COR-L47 (cell line): ENCODE measurements at places on chromosomes 2 and 18.

DNA sequence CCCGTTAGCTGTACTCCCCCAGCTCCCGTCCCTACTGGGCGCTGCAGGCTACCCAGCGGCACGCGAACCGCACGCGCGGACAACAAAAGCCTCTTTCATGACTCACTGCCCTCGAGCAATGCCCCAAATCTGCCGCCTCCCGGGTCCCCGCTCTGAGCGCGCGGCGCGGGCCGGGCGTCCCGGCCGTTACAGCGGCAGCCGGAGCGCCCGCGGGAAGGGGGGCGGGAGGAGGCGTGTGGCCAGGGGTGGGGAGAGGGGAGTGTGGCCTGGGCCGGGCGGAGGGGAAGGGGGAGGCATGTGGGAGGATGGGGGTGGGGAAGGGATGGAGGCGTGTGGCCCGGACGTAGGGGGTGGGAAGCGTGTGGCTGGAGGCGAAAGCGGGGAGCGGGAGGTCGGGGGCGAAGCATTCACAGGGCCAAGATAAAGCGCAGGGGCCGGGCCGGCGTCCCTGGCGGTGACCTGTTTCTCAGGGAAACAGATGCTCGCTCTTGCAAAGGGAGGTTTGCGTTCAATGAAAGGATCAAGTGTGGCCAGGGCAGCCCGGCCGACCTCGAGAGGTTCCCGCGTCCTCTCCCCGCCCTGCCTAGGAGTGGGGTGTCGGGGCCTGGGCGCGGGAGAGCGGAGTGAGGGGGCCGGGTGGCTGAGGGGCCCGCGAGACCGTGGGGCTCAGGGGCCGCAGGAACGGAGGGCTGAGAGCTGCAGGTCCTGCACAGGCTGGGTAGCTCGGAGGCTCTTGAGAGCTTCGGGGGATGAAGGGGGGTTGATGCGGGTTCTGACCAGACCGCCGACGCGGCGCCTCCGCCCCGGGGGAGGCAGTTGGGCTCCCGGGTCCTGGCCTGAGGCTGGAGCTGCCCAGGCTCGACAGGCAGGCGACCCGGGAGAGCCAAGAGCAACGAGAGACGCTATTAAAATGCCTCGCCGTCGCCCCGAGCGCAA is 3.5 kb upstream of the NEUROD1 start:
- no peak for DNase-seq

GRCh38 chr2:219951099-219951498 is 323.7 kb downstream of the SLC4A3 start:
- no peak for DNase-seq

DNA sequence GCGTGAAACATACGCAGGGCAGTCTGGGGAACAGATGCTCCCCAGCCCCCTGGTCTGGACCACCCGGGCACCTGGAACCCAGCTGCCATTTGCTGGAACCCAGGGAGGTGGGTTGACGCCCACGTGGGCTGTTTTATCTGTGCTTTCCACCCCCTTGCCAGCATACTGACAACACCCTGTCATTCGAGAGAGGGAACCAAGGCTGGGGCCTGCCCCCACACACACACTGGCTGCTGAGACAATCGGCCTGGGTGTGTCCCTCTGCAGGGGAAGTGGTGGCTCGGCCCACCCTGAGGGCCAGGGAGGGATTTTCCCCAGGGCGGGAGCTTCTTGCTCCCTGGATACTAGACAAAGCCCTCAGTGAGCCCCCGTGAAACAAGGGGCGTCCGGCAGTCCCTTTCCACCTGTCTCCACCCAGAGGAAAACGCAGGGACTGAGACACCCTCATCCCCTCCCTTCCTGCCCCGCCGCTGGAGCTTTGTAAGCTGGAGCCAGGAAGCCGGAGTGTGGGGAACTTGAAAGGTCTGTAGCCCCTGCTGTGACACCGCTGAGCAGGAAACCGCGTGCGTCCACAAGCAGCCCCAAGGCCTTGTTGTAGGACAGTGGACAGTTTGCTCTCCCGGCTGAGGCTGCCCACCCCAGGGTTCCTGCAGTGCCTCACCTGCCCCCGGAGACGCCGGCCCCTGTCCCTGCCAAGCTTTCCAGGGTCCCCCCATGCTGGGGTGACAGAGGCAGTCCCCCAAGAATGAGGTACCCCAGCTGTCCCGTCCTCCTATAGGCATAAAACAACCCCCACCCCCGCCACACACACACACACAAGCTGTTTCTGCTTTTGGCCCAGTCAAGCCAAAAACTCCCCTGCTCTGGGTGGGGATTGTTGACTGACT is 14.1 kb upstream of the KLF11 start:
- peak; percentile 91 for DNase-seq

GRCh38 chr2:60764736-60765534 is 8.9 kb downstream of the PAPOLG start:
- no peak for DNase-seq

GRCh38 chr2:30026091-30027055 is 105.0 kb upstream of the ALK start:
- DNase-seq: peak; percentile 25

DNA sequence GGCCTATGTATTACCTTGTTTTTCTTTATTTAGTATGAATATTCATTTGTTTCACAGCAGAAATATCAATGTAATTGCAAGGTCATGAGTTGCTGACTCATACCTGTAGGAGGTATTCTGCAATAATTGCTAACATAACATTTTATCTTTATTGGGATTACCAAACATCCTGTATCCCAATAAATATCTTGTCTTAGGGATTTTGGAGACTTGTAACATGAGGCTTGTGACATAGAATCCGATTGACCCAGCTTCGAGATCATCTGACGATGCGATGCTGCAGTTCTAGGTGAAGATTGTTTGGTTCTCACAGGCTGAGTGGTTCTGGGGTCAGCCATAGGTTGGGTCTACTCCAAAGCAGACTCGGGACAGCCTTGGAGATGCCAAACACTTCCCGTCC is 133.4 kb upstream of the RND3 start:
- DNase-seq: no peak

DNA sequence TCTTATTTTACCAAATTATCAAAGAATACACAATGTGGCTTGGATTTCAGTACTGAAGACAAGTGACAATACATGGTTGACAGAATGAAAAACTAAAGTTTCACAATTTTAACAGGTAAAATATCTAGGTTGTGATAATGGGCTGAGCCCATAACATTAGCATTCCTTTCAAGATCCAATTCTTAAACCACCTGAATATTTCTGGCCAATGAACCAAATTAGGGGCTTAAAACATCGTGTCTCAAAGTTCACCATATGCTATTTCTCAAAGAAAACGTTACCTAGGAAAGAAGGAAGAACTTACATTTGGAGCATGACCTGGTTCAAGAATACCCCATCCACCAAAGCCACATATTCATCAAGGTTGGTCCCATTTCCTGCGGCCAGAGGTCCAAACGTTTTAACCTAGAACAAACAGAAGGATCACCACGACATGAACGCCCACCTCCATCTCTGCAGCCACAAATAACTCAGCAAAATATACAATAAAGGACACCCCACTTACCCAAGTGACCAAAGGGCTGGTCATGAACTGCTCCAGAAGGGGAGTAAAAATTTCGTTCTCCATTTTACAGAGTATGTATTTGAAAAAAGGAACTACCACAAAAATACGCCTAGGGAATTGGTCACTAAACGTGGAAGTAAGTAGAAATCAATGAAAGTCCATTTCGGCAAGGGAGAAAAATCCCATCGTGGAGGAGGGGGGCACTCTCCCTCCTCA is 984 bp downstream of the CCDC88A start:
- DNase-seq: no peak

DNA sequence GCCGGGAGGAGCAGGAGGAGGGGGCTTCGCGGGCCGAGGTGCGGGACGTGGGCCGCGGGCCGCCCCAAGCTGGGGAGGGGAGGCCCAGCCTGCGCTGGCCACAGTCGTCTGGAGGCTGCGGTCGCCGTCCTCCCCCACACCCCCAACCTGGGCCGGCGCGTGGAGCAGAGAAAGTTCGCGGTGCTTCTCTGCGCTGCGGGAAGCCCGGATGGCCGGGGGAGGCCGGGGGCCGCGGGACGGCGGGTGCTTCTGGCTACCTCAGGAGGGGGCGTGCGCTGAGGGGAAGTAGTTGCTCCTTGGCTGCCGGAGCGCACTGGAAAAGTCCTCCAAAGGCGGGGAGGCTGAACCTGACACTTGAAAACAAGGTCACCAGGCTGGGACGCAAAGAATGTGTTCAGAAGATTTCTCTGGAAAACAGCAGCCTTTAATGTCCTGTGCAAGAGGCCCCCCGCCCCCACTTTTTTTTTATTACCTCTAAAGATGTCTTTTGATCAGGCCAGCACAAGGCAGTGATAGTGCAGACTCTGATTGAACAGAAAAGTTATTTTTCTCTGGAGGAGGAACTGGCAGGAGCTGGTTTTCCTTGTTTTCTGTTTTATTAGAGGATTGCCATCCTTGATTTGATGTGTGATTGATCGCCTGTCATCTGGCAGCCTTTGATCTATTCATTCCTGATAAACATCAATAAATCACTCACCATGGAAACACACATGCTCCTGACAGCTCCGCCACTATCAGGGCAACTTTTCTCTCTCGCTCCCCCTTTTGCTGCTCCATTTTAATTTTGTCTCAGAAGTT is 1.6 kb downstream of the TSHZ1 start:
- peak; percentile 47 for DNase-seq

DNA sequence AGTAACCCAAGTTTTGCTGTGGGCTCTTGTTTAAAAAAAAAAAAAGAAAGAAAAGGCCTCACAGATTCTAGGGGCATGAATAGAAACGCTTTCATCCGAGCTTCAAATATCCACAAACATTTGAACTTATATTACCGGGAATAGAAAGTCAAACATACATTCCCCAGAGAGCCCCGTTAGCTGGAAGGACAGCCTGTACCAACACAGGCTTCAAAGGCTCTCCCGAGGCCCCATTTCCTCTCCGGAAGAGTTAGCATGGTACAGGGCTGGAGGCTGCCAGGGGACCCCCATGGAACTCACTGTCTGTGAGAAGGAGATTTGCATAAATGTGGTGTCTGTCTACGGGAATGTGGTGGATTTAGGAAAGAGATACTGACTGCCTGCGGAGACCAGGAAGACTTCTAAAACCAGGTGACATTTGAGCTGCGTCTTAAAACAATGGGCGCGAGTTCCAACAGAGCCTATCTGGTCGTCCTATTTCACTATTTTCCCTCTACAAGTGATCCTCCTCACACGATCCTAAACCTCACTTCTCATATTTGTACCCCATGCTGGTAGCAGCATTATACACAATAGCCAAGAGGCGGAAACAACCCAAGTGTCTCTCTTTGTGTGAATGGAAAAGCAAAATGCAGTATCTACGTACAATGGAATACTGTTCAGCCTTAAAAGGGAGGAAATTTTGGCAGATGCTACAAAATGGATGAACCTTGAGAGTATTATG is 820 bp upstream of the MATN3 start:
- no peak for DNase-seq
